Stimulated activated naive CD8-positive, alpha-beta T cell treated with anti-CD3 and anti-CD28 coated beads, Interleukin-15, Interleukin-2, amounts not matched to agents 100 U/mL and 50 U/mL, for 24 hours (primary cell): ENCODE measurements at places on chromosomes 3 and 15.

DNA sequence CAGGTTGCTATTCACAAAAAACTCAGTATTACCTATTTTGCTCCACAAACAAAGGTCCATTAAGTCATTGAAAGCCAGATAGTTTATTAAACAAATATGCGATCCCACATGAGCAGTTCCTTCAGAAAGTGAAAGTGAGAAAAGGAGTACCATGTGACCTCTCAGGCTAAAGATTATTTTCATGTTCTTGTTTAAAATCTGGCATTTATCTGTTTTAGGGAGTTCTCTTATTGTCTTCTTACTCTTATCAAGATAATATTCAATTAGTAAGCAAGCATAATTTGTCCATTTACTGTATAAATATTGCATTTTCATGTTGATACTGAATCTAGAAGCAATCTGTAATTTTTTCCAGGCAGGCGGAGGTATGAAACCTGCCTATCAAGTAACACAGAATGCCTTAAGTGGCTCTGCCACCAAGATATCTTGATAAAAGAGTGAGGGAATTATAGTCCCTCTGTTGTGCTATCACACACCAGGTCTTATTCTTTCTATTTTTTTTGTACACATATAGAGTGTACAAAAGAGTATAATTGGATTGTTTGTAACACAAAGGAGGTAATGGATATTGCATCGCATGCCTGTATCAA is 20.1 kb upstream of the PLSCR5 start:
- DNase-seq: no peak

DNA sequence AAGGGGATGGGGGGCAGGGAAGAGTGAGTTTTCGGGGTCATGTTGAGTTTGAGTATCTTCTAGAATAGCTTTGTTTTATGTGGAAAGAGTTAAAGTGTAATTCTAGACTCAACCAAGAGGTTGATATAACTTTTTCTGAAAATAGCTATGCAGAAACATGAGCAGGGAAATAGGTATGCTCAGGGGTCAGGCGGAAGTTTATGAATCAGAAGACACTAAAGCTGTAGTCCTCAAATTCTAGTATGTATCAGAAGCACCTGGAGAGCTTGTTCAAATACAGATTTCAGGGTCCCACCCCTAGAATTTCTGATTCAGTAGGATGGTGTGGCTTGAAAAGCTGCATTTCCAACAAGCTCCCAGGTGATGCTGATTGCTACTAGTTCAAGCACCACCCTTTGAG is 37.6 kb upstream of the UBE2E2 start:
- no peak for DNase-seq

GRCh38 chr3:81602781-81603180 is 158.7 kb downstream of the GBE1 start:
- DNase-seq: no peak

GRCh38 chr3:115340586-115340985 is 193.5 kb upstream of the ZBTB20 start:
- DNase-seq: no peak

DNA sequence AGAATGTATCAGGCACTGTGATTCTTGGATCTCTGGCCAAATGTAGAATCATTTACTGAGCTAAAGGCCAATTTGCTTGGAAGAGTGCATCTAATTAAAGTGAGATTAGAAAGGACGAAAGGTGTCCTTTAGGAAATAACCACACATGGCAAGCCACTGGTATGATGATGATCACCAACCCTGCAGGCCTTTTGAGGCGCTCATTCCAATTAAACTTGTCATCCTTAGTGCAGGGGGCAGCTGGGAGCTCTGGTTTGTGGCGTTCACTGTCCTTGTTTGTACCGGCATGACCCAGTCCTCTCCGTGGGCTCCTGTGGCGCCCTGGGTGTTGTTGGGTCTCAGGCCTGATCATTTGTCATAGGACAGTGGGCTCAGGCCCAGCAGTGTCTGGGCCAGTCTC is 11.0 kb downstream of the LIMD1 start:
- DNase-seq: no peak
